ENCODE measurements at places on chromosomes 11 and 22. TPM values are rescaled to one million over a fixed set of nuclear protein-coding genes. Genes with fewer than 3 reads are reported as not detected.
A peak's percentile ranks its signal among the peaks of the same experiment; 100 is the strongest.

CSNK2A3 gene
- total RNA-seq = 3.9 TPM

MPEG1 gene
- 27.0 TPM for total RNA-seq

EMID1 gene
- 1.2 TPM for total RNA-seq

CSF2RB gene
- total RNA-seq = 17.6 TPM

OR52I2 gene
- total RNA-seq = not detected

OR6A2 gene
- 0.26 TPM for total RNA-seq

LRRC10B gene
- total RNA-seq = 1.1 TPM

ZP1 gene
- total RNA-seq = not detected

NCR3LG1 gene
- total RNA-seq = 2.9 TPM

BBOX1 gene
- total RNA-seq = not detected

SLC22A8 gene
- total RNA-seq = not detected

DNA sequence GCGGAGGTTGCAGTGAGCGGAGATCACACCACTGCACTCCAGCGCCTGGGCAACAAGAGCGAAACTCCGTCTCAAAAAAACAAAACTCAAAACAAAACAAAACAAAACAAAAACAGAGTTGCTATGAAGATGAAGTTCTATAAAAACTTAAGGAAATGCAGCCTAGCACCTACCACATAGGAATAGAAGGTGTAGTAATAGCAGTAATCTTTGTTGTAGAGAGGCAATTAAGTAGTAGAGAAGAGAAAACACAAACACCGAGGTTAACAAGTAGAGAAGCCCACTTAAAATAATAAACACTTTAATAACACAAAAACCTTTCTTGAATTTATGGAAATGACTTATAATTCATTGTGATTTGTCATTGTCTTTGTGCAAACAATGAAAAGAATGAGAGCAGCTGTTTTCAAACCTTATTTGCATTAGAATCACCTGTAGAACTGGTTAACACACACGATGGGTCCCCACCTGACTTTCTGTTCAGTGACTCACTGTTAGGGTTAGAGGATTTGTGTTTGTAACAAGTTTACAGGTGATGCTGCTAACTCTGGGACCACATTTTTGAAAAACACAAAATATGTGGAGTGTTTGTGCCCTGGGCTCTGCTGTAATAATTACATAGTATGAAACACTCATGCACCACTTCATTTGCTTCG, 43.1 kb downstream of the TYR start:
- DNase-seq = no peak

- DNase-seq = no peak
Observed at GRCh38 chr22:25833091-25833490, 91.1 kb downstream of the MYO18B start.

GRCh38 chr11:83222499-83222898, 29.0 kb downstream of the ANKRD42 start:
- no peak for DNase-seq

DNA sequence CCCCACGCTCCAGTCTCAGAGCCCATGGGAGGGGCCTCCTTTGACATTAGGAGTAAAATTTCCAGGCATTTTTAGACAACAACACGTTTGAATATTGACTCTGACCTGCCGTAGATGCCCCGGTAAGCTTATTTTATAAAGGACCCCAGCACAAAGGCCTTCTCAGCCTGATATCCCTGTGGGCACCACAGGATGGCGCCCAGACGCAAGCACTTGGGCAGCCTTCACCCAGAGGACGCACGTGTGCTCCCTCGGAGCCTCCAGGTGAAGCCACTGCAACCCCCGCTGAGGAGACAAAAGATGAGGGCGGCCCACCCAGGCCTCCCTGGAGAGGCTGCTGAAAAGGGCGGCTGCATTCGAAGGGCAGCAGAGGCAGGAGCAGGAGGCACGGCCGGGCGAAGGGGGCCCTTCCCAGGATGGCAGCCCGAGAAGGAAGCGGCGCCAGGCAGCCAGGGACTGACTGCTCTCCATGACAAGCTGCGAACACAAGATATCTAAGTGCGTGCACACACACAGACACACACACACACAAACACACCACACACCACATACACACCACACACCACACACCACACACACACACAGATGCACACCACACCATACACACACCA, 15.2 kb upstream of the TH start:
- DNase-seq = no peak

- DNase-seq = no peak
Observed at GRCh38 chr11:123163621-123164020, 31.4 kb downstream of the CLMP start.

DNA sequence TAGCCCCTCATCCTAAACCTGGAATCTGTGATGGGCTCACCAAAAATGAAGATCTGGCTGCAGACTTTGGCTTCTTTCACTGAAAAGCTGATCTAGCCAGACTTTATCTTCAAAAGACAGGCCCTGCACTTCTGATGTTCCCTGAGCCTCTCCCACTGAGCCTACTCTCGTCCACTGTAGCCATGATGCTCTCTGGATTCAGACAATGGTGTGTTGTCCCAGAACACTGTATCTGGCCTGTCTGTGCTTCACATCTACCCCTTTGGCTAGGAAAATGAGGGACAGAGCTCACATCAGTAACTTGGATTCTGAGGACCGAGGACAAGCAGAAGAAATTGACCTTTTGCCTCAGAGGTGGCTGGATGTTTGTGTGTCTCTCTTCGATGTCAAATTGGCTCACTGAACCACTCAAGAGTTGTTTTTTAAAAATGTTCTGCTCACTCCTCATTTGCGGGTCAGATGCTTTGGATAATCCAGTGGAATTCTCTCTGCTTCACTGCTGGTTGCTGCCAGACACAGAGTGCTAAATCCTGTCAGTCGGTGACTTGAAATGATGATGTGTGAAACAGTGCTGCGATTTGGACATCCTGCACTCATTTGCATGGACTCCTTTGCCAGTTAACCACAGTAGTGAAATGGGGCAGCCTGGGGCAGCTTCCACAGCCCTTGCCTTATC, 67.5 kb downstream of the ARFGAP2 start:
- no peak for DNase-seq

- DNase-seq = no peak
Observed at GRCh38 chr11:120842195-120842594, 181.7 kb upstream of the TBCEL start.

GRCh38 chr22:49370627-49371301, 456.9 kb downstream of the BRD1 start:
- no peak for DNase-seq

GRCh38 chr22:40976866-40977700, 25.9 kb downstream of the RBX1 start:
- DNase-seq = peak; percentile 67

DNA sequence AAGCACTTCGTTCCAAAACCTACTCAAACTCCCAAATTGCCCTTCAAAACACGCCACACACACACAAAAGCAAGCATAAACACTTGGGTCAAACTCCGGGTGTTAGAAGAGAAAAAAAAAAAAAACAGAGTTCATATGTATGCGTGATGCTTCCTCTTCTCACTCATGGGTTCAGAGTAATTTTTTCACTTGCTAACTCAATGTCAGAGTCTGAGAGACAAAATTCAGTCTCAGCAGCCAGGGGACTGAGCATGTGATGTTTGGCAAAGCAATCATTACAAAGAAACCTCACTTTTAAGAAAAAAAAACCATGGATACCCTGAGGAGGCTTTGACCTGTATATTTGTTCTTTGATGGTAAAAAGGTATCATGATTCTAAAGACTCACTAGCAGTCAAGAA, 461.7 kb downstream of the NTM start:
- no peak for DNase-seq

GRCh38 chr11:13140028-13140870, 131.1 kb downstream of the RASSF10 start:
- no peak for DNase-seq

DNA sequence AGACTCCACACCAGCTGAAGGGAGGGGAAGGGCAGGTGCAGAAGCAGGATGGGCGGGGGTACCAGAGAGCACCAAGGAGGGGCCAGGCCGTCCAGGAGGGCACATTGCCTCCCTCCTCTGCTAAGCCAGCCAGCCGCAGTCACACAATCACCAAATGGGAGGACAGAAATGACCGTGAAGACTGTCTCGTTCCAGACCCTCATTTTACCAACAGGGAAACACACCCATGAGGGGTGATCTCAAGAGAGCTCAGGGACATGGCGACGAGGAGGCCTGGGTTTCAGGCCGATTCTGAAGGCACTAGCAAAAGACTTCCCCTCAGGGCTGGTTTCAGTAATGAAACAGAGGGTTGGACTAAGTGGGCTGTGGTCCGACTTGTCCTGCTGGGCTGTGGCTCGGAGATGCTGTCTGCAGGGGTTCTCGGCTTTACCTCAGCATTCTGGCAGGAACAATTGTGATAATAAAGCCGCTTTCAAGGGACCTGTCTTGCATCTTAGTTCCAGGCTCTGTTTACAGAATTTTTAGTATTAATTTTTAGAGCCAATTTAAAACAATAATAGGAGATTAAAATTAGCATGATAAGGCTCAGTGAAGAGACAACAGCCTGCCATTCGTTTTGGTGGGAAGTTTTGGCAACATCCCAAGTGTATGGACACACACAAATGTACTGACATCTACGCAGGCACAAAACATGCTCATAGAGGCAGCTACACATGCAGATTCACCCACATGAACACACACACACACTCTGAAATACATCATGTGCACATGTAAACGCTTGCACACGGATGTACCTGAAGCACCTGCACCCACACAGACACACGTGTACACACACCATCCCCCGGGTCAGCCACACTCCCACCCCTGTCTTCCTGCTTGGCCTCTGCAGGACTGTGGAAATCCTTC, 2.0 kb upstream of the B3GAT1 start:
- DNase-seq = peak; percentile 20

GRCh38 chr11:16612566-16613261, 125.7 kb upstream of the C11orf58 start:
- DNase-seq = no peak

- DNase-seq = no peak
Observed at GRCh38 chr11:121777056-121777455, 324.3 kb upstream of the SORL1-AS1 start.

- peak; percentile 72 for DNase-seq
Observed at GRCh38 chr22:38314933-38315822, 2.1 kb downstream of the CSNK1E start.

DNA sequence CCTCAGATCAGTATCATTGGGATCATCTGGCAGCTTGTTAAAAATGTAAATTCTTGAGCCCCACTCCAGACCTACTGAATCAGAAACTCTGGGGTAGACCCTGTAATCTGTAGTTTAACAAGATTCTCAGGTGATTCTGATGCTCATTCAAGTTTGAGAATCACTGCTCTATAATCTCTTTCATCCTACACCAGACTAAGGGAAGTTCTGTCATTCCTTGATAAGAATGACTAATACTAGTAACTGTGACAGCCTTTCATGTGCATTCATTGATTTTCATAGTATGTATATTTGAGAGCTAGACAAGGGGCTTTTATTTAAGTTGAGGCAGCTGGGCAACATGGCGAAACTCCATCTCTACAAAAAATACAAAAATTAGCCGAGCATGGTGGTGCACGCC, 30.0 kb downstream of the NAT10 start:
- no peak for DNase-seq

DNA sequence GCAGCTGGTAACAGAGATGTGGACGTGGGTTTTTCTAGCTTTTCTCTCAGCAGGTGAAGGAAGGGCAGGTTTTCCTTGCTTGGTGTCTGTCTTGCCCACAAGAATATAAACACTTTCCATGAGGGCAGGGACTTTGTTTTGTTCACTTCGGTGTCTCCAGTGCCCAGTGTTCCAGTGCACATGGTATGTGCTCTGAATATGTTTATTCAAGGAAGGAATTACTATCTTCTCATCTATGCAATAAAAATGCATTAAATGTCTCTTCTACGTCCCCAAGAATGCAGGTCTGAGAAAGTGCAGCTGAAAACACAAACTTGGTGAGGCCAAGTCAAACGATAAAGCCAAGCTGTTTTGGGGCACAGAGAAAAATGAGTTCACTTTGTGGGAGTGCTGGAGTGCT, 56.3 kb upstream of the PLET1 start:
- no peak for DNase-seq

GRCh38 chr22:34966980-34967565, 98.9 kb upstream of the ISX start:
- DNase-seq = no peak

- DNase-seq = no peak
Observed at GRCh38 chr22:39290724-39291161, 28.7 kb downstream of the RPL3 start.

DNA sequence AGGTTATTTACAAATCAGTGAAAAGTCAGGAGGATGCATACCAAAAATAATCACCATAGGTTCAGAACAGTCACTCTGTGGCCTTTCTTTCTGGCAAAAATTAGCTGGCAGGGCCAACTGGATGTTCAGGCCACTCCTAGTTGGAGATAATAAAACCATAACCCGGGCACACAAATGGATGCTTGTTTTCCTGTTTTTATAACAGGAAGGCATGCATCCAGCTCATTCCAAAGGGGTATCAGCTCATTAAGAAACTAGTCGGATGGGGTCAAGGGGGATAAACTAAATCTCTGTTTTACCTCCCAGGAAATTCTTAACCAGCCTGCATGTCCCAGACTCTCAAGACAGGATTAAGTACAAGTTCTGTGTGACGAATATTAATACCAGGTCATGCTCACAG, 81.0 kb downstream of the FBXO7 start:
- DNase-seq = no peak

DNA sequence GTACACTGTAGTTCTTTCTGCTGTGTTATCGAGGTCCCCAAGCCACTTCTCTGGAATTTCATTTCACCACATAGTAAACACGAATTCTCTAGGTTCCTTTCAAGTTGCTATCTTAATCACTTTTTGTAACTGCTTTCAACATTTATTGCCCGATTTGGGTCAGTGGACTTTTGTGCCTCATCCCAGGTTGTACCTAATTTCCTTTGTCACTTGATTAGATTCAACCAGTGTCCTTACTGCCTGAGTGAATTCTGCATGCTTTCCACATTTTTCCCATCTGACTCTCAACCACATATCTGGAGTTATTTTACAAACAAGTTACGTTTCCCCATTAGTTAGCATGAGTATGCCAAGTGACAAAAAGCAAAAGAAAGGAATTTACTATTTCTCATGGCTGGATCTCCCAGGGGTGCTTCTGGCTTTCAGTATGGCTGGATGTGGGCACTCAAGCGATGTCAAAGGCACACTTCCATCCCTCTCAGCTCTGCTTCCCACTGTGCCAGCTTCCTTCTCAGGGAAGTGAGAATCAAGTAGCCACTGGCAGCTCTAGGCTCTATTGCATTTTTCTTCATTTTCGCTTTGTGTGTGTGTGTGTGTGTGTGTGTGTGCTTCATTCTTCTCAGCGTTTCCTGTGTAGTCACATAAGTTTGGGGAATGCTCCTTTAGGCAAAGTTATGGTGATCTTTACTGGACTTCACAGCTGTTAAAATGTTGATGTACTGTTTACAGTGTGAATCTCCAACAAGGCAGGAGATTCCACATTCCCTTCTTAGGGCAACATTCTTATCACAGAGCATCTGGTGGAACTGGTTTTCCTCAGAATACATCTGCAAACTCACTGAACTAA, 128.9 kb downstream of the DBX1 start:
- no peak for DNase-seq

GRCh38 chr11:92397221-92397755, 172.7 kb downstream of the FAT3 start:
- no peak for DNase-seq

GRCh38 chr11:6391537-6392134, 1.4 kb downstream of the SMPD1 start:
- DNase-seq = peak; percentile 71

Measured in aorta (tissue), 5 donors.